GM12892 (cell line): ENCODE measurements at places on chromosomes 3 and 15.

GRCh38 chr15:66402761-66403284 is 16.1 kb downstream of the MAP2K1 start:
- no peak for DNase-seq

- DNase-seq = no peak
Measured at GRCh38 chr3:140018556-140018955, 83.6 kb downstream of the CLSTN2 start.

- no peak for DNase-seq
Measured at GRCh38 chr3:64930891-64931290, 243.1 kb upstream of the ADAMTS9 start.

GRCh38 chr15:83526319-83526718 is 79.2 kb downstream of the SH3GL3 start:
- no peak for DNase-seq

GRCh38 chr3:95312650-95313049 is 1249.8 kb downstream of the NSUN3 start:
- DNase-seq = no peak

GRCh38 chr3:112605285-112605684 is 35.7 kb downstream of the CCDC80 start:
- DNase-seq = no peak
